Activated T-helper 2 cell treated with anti-CD3 and anti-CD28 coated beads, Interferon-gamma antibody, Interleukin-2, Interleukin-4, amounts not matched to agents 10 μg/mL and 5 μg/mL and 100 μg/mL, durations not matched to agents 14 hours and 24 hours and 36 hours (primary cell): ENCODE measurements at places on chromosomes 3 and 15. TPM values are rescaled to one million over a fixed set of nuclear protein-coding genes. Genes with fewer than 3 reads are reported as not detected.

DNA sequence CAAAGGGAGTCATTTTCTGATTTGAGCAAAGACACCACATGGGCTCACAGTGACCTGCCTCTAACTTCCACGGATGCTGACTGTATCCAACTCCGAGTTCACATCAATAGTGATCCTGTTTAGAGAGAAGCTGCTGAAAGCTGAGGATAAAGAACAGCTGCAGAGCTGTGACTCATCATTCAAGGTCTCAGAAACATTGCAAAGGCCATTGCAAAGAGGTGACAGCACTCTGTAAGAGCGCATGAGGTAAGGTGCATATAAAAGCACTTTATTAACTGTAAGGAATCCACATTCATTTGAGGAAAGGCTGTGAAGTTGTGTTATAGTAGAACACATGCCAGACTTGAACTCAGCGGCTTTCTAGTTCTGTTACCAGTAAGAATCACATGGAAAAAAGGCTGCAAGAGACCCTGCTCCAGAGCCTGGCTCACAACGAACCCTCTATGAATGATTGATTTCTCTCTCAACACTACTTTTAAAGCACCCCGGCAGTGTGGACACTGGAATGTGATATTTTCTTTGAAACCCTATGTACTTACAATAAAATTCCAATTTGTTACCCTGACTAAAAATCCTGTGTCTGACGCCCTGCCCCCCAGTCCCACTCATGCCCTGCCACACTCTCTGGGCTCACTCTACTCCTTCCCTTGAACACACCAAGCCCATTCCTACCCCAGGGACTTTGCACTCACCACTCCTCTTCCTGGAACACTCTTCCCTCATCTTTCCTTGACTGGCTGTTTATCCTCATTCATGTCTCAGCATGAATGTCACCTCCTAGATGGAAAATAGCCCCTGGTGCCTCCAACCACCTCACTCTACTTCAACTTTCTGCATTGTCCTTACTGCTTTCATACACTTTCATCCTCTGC, 111.2 kb downstream of the LSM3 start:
- no peak for DNase-seq

DNA sequence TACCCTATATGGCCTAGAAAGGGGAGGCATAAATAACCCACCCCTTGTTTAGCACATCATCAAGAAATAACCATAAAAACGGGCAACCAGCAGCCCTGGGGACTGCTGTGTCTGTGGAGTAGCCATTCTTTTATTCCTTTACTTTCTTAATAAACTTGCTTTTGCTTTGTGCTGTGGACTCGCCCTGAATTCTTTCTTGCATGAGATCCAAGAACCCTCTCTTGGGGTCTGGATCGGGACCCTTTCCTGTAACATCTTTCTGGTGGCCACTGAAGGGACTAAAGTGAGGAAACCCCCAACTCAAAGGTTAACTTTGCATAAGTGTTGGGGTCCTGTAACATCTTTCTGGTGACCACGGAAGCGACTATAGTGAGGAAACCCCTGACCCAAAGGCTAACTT, 15.7 kb upstream of the HHATL start:
- no peak for DNase-seq

DNA sequence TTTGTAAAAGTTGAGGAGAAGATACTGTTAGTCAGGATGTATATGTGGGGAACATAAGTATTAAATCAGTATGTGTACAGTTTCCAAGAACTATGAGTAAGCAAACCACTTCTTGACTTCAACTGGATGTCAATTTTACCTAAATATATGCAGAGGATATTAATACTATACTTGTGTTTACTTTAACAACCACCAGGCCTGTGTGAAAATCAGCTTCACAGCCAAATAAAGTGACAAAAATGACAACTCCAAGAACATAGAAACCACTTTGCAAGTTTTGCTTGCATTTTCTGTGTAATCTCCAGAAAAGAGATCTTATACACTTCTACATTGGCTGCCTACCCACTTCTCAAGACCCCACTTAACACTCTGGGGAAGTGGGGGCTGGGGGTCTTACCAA, 293.3 kb upstream of the RORA start:
- no peak for DNase-seq

GRCh38 chr3:185361920-185362319, 1.0 kb upstream of the MAP3K13 start:
- DNase-seq: no peak

GRCh38 chr3:27345493-27345892, 23.7 kb downstream of the NEK10 start:
- DNase-seq: peak; percentile 31

DNA sequence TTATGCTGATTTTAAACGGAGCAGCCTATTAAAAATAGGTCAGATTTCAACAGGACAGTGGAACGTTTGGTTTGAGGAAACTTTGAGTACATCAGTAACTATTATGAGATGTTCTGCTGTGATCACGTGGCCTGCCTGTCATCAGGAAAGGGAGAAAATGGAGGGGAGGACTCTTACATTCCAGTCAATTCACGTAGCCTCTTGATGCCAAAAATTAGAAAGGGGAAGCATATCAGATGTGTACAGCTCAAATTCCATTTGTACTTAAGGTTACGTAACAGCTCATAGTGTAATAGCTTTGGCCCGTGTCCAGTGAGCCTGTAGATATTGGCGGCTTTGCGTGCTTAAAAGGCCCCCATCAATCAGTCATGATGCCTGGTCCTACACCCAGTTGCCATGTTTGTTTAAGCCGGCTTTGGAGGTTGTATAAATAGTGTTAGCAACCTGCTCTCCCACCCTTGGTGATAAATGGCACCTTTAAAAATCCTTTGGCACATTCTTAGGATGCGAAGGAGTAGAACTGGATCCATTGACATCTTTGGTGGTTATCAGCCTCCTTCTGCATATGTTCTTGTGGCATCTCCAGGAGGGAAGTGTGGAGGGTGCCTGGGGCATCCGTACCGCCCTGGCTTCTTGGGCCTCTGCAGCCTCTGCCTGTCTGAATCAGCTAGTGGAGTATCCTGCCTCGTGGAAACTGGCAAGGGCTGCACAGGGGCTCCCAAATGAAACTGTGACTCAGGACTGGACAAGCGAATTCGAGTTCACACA, 163.9 kb downstream of the THSD4 start:
- DNase-seq: no peak

GRCh38 chr3:15289661-15290060, 42.7 kb downstream of the SH3BP5 start:
- DNase-seq: no peak

DNA sequence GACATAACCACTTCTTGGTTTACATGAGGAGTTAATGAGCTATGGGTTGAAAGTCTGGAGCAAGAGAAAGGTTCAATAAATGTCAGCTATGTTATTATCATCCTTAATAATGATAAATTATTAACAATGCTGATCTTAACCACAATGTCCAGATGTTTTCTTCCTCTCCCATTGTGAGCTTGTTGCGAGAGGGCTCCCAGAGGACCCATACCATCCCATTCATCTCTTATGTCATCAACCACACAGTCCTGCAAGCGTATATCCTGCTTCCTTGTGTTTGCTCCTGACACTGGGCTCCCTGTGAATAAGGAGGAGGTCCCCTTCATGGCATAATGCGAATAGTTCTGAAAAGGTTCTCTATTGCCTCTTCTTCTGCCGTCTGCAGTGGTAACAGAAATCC, 266.8 kb downstream of the TLE3 start:
- no peak for DNase-seq

The GOLGA8T gene
- not detected in 2 replicates for total RNA-seq

The SGO1 gene
- 19.2 and 20.8 TPM in 2 replicates for total RNA-seq

The PAK6 gene
- total RNA-seq: 0.27 and 0.78 TPM in 2 replicates

The FBLN2 gene
- total RNA-seq: not detected in 2 replicates

The ITIH3 gene
- total RNA-seq: not detected in 2 replicates

The ANO10 gene
- 3.9 and 4.9 TPM in 2 replicates for total RNA-seq

The DNASE1L3 gene
- not detected in 2 replicates for total RNA-seq

The C2CD4A gene
- not detected in 2 replicates for total RNA-seq

The CDHR4 gene
- 0.16 TPM in 1 of 2 replicates, not detected in the other for total RNA-seq

The SNX22 gene
- total RNA-seq: 0.98 and 1.4 TPM in 2 replicates

The GPR149 gene
- not detected in 2 replicates for total RNA-seq
